GM18507 (cell line): ENCODE measurements at places on chromosomes 4 and X.

DNA sequence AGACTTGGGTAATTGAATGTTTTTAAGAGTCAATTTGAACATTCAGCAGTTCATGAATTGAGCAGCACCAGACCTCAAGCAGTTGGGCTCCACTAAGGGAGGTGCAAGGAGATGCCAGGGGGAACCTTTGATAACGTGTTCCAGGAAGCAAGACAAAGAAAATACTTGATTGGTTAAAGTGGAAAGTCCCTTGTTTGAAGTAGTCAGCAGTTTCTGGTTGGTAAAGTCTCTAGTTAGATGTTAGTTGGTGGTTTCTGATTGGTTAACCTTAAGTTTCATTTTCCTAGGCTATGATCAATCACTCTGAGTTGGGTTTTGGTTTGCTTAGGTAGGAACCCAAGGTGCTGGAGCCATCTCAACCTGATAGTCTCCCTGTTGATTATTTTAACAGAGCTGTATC lies 4.0 kb downstream of the HERC6 start:
- DNase-seq = no peak

- DNase-seq = no peak
Observed at GRCh38 chrX:104098151-104098808, 14.0 kb upstream of the ZCCHC18 start.

DNA sequence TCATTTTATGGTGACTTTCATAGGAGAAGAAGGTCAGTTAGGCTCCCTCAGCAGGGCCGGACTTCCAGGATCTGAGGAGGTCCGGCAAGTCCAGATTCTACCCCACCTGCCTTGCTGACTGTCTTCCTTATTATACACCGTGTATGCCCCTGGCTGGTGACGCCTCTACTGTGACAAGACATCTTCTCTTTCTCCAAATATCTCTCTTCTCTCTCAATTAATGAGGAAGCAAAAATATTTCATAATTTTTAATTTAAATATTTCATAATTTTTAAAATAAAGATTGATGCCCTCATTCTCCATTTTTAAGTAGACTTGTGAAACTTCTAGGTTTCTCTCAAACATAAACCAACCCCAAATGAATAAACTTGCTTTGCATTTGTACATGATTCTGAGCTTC lies 202.5 kb downstream of the NSUN7 start:
- no peak for DNase-seq

GRCh38 chrX:96841325-96841724 lies 42.4 kb upstream of the RPA4 start:
- no peak for DNase-seq

- DNase-seq = no peak
Observed at GRCh38 chrX:50106051-50106675, 94.6 kb downstream of the AKAP4 start.

DNA sequence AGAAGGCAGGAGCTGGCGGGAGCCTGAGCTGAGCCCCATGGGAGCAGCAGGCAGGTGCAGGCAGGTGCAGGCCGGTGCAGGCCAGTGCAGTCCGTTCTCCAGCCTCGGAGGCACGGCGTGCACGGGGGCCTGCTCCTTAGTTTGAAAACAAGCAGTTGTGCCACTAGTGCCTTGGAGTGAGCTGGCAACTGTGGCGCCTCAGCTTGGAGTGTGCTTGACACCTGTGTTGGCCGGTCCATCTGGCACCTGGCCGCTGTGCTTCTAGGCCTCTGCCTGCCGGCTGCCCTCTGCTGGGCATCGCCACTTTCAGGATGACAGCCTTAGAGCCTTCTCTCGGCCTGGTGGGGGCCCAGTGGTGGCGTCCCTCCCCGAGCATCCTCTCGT lies 47.9 kb downstream of the RGS12 start:
- no peak for DNase-seq

DNA sequence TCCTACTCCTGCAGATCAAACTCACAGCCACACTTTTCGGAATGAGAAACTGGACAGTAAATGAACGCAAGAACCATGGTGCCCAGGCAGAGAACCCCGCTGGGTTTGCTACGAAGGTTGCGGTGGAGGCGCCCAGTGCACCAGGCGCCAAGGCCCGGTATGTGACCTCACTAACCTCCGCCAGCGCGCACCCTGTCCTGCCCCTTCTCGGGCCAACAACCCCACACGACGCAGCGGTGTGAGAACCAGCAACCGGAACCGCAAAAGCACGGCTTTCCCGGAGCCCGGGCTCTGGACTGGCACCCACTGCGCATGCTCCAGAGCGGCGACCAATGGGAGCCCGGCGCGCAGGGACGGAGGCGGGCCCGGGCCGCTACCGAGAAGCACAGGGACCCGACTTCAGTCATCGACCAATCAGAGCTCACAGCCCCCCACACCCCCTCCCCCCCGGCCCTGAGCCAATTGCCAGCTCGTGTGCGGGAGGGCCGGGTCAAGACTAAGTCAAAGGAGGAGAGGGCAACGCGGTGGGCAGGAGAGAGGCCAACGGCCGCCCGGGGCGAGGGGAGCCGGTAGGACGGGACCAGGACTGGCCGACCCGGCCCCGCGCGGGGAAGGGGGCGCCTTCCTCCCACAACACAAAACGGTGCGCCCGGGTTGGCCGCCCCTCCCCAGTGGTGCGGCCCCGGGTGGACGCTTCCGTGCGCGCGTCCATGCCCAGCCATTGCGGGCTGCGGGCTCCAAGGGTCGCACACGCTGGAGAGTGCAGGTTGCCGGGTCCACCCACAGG lies 7.3 kb upstream of the WAS start:
- peak; percentile 81 for DNase-seq

DNA sequence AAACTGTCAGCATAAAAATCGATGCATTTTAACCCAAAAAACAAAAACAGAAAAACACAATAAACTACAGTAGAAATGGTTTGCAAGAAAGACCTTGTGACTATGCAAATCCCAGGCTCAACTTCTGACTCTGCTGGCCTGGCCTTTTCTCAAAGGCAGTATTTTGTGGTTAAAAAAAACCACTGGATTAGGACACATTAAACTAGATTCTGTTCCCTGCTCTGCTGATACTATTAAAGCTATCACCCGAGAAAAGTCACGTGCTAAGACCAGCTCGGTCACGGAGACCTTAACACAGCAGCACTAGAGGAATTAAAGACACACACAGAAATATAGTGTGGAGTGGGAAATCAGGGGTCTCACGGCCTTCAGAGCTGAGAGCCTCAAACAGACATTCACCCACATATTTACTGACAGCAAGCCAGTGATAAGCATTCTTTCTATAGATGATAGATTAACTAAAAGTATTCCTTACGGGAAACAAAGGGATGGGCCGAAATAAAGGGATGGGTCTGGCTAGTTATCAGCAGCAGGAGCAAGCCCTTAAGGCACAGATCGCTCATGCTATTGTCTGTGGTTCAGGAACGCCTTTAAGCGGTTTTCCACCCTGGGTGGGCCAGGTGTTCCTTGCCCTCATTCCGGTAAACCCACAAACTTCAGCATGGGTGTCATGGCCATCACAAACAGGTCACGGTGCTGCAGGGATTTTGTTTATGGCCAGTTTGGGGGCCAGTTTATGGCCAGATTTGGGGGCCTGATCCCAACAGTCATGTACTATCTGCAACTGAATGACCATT lies 16.1 kb downstream of the CBR4 start:
- no peak for DNase-seq

GRCh38 chr4:118322831-118323502 lies 29.8 kb downstream of the PRSS12 start:
- DNase-seq = no peak

GRCh38 chr4:124640022-124640730 lies 72.4 kb downstream of the ANKRD50 start:
- no peak for DNase-seq

GRCh38 chr4:14095831-14096230 lies 468.3 kb upstream of the BOD1L1 start:
- DNase-seq = no peak

GRCh38 chr4:24935856-24936255 lies 23.0 kb upstream of the CCDC149 start:
- DNase-seq = no peak

GRCh38 chrX:13638826-13639225 lies 14.1 kb upstream of the TCEANC start:
- no peak for DNase-seq

GRCh38 chrX:153639177-153640044 lies 7.6 kb upstream of the DUSP9 start:
- DNase-seq = no peak

- no peak for DNase-seq
Observed at GRCh38 chr4:2182994-2183393, 58.9 kb downstream of the HAUS3 start.

- no peak for DNase-seq
Observed at GRCh38 chrX:38991656-38992440, 190.6 kb downstream of the MID1IP1 start.

- no peak for DNase-seq
Observed at GRCh38 chr4:5465956-5466355, 242.4 kb downstream of the EVC2 start.

DNA sequence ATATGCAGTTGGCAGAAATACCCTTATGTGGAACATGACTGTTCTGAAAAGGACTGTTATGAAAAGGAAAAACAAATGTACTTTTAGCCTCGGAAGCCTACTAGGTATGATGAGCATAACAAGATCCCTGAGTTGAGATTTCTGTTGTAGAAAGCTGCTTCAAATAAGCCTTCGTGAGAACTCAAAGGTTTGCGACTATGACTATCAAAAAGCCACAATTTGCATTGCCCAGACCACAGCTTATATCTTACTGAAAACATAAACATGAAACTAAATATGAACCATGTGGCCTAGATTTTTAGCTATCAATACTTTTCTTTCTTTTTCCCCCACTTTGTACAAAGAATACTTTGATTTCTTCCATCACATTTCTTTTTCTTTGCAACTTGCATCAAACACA lies 398.2 kb upstream of the LCORL start:
- DNase-seq = no peak

GRCh38 chr4:172709376-172709775 lies 459.2 kb upstream of the GALNT7 start:
- DNase-seq = no peak

DNA sequence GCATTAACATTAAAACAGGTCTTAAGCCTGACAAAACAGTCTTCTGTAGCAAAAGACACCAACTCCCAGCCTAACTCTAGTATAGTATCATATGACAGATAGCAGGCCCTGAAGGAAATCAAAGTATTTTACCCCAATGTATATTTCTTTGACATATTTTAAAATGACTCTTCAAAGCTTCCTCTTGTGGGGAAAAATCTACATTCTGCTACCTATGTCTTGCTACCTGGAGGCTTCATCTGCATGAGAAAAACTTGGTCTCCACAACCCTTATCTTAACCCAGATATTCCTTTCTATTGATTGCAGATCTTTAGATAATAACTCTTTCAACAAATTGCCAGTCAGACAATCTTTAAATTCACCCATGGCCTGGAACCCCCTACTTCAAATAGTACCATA lies 1620.4 kb downstream of the PCDH7 start:
- no peak for DNase-seq

DNA sequence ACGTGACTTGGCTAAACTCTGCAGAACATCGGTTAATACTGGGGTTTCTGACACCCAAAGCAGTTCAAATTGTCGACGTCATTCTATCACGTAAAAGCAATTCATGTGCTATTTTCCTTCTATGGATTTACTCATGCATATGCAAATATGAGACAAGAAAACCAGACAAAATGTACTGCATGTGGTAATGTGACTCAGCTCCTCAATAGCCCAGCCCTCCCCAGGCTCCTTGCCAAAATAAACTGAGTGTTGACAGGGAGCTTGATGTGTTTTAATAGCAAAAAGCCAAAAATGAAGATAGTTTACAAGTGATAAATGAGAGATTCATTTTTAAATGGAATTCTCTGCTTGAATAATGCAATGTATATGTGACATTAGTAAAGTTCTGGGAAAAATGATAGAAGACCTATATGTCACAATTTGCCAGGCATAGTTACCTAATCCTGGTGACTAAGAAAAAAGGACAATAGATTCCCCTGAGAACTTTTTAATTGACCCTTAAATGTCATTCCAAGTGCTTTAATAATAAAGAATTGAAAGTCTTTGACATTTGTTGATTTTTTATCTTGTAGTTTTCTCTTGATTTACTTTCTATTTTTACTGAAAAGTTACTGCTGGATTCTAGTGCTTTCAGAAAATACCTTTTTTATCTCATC lies 1700.6 kb upstream of the TENM3 start:
- DNase-seq = no peak

DNA sequence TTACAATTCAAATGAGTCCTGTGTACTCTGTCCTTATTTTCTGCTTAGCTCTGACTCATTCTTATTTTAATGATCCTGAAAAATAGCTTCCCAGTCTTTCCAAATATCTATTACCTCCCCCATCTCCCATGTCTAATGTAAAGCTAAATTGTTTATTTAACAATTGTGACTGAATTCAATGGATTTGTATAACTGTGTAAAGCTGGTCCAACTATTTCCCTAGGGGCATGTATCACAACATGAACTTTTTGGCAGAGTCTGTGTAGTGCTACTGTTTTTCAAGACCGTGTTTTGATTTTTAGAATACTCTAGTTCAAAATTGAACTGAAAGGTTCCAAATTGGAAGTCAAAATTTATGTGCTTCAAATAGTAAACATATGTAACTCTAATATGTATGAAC lies 67.8 kb downstream of the SPCS3 start:
- DNase-seq = no peak

GRCh38 chrX:18016941-18017340 lies 155.8 kb upstream of the RAI2 start:
- DNase-seq = no peak
